ENCODE measurements at places on chromosomes 5 and 9. TPM values are rescaled to one million over a fixed set of nuclear protein-coding genes. Genes with fewer than 3 reads are reported as not detected.

DNA sequence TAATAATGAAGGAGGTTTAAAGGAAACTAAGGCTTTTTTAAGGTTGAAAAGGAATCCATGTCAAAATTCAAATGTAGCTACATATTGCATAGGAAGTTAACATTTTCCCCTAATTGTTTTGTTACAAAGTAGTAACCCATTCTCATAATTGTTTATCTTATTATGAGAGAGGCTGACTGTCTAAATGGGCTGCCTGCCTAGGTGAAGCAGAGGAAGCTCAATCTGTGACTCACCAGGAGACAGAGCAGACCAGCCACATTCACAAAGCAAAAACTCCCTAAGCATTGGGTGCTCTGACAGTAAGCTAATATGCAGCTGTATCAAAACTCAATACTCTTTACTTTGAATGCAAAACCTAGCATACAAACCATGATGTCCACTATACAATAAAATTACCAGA lies 208.5 kb downstream of the ROR2 start:
- no peak for DNase-seq

DNA sequence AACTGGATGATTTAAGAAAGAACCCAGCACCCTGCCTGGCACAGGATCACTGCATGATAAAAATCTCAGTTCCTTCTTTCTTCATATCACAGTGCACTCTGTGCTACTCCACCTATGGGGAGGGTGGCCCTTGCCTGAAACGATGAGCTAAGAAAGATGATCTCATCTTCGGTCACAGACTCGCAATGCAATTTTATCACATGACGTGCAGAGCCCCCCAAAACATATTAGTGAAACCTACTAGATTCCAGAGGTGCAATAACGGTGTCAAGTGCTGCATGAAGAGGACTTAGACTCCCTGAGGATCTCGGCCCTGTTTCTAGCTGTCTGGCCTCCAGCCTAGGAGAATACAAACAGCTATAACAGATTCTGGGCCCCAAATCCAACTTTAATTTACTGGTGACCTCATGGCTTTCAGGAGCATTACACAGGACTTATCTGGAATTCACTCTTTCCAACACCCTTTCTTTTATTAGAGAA lies 104.0 kb downstream of the EBF1 start:
- peak; percentile 19 for DNase-seq

DNA sequence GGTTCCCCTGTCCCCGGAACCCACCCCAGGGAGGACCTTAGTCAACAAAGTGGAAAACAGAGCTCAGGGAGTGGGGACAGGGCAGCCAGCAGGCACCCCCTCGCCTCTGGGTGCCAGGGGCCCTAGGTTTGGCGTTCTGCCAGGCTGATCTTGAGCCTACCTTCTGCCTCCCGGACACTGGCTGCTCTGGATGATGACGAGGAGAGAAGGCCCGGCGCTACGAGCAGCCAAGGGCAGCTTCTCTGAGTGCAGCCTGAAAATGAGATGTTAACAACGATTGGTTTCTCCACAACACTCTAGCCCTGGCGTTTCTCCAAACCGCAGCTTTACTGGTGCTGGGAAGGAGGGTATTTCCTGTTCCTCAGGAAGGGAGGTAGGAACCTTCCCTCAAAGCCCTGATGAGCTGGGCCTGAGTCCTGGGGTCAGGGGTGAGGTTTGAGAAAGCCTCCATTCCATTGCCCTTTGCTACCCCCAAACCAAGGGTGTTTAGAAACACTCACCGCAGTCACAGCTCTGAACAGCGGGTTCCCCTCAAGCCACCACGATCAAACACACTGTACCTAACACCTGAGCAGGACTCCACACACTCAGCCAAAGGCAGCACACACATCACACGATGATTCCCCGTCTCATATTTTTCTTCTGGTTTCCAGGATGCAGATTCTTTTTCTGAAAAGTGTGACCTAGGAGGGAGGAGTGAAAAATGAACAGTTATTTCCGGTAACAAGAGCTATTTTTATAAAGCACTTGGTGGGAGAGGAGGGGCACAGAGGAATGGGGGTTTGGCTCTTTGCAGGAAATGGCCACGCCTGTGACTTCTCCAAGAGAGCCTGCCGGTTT lies at the start of gene STING1:
Gene STING1, minus strand, starts transcription at position 709 of the 840 bp plus-strand sequence. CDS start 1,054 bp downstream, outside the sequence.
- DNase-seq: peak; percentile 98

- DNase-seq: no peak
Measured at GRCh38 chr5:74598731-74599130, 41.8 kb downstream of the ENC1 start.

GRCh38 chr5:15748266-15748665 lies 248.3 kb downstream of the FBXL7 start:
- no peak for DNase-seq

- no peak for DNase-seq
Measured at GRCh38 chr9:38224941-38225340, 155.9 kb upstream of the SHB start.

GRCh38 chr9:32180597-32180996 lies 203.8 kb upstream of the ACO1 start:
- no peak for DNase-seq

- DNase-seq: no peak
Measured at GRCh38 chr5:172565931-172566665, 75.0 kb upstream of the NEURL1B start.

DNA sequence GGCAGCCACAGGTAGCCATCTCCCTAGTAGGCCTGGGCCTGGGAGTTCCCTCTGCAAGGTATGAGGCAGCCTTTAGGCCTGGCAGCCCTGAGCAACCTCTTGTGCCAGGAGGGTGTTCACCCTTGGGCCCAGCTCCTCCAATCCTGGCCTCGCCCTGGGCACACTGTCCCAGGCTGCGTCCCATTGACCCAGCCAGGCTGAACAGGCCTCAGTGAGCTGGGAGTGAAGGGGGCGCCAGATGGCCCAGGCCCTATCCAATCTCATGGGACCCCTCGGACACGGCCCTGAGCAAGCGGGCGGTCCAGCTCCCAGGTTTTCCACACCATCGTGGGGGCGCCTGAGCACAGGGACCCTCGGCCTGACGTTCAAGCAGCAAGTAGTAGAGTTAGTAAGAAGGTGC lies 14.5 kb downstream of the SH3GLB2 start:
- no peak for DNase-seq

The MCTP1 gene
- 3.3 TPM for total RNA-seq

DNA sequence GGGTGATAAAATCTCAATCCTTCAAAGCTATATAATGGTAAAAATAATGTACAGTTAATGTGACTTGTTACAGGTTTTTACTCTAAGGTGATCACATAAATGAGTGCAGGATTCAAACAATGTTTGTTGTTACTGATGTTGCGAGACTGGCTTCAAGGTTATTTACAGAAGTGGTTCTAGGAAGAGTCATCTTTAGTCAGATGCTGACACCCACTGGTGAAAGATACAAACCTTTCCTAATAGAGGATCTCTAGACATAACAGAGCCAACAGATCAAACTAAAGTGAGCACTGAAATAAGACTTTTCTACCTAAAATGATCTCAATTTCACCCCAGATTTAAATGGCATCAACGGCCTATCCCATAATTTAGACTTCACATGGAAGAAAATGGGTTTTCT lies 20.2 kb downstream of the ARSB start:
- DNase-seq: peak; percentile 66

DNA sequence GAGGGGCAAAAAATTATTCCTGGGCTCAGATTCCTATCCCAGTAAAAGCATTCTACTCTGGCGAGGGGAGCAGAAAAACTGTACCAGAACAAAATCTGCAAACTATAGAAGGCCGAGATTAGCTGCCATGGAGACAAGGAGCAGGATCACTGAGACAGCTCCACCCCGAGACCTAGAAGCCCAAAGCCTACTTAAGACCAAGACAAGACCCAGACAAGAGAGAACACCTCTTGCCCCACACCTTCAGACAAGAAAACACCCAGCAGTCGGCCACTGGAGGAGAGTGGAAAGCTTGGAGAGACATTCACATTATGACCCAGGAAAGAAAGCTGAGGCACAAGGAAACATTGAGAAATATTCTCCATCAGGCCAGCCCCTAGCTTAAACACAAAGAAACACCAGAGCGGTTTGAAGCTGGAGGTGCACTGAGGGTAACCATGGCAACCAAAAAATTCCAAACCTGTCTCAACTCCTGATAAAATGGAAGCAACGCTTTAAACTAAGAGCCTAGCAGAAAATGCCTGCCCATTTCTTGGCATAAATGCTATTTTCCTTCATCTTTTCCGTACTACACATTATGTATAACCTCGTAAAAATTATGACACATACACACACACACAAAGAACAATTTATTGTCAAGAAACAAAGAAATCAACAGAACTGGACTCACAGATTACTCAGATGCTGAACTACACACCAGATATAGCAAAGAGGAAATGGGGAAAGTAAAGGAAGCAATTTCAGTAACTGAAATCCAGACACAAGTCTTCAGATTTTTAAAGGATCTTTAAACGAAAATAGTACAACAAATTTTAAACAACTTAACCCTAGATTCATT lies 53.8 kb upstream of the FTMT start:
- no peak for DNase-seq

- peak; percentile 76 for DNase-seq
Measured at GRCh38 chr5:122076669-122077365, 1.2 kb downstream of the LOX start.

GRCh38 chr9:128078504-128079434 lies 10.7 kb downstream of the SLC25A25 start:
- DNase-seq: no peak

The OSMR gene
- total RNA-seq: 61.1 TPM

The PCDHB13 gene
- 2.0 TPM for total RNA-seq

The AFF4 gene
- 19.3 TPM for total RNA-seq

- DNase-seq: no peak
Measured at GRCh38 chr9:100352201-100352726, 478 bp downstream of the TEX10 start.

- no peak for DNase-seq
Measured at GRCh38 chr9:123168586-123168985, 99.8 kb downstream of the STRBP start.

GRCh38 chr5:120375248-120375647 lies 88.9 kb upstream of the PRR16 start:
- DNase-seq: no peak

DNA sequence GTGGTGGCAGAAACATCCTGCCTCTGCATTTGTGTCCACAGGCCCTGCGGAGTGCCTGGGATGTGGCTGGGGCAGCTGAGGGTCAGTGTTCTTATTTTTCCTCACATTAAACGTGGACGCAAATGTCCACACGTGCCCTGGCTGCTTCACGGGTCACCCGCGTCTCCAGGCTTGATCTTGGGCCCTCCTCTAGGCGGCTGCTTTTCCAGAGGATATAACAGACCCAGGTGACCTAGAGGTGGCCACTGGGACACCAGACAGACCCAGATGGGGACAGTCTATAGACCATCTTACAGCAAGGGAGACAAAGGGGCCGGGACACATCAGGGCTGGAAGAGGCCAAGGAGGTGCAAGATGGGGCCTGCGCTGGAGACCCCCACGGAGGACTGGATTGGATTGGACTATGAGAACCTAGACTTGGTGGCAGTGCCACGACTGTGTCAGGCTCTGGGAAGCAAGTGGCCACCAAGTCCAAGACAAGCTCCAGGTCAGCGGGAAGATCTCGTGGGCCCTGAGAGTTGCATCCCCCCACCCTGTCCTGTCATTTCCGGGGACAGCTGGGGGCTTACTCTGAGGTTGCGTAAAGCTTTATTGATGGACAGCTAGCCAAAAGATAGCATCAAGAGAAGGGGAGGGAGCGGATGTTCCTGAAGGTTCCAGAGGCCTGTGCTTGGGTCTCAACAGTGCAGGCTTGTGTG lies 6.9 kb downstream of the WNK2 start:
- DNase-seq: no peak

- DNase-seq: no peak
Measured at GRCh38 chr9:135074354-135075233, 12.9 kb upstream of the OLFM1 start.

DNA sequence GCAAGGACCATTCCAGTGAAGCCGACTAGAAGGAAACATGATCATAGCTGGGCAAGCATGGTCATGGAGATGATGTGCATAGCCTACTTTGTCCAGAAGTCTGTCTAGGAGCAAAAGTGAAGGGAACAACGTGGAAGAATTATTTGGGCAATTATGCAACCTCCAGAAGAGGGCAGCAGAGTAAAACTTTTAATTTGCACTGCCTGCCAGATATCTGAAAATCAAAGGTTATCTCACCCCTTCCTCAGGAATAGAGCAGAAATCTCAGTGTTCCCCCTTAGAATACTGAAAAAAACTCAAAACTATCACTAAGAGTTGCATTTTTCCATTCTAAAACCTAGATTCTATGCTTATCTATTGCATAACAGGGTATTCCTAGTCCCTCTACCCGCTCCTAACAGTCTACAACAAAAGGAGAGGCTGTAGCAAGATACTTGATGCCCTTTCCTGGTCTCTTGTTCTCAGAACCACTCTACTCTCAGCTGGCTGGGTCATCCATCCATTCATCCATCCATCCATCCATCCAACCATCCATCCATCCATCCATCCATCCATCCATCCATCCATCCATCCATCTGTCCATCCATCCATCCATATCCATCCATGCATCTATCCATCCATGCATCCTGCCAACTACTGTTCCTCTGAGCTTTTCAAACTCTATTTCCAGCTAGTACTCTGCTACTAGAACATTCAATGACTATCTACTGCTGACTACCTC lies 8.4 kb upstream of the SETD9 start:
- peak; percentile 29 for DNase-seq

The PJA2 gene
- total RNA-seq: 33.9 TPM
